G401 (cell line): ENCODE measurements at places on chromosomes 5 and 9. TPM values are rescaled to one million over a fixed set of nuclear protein-coding genes. Genes with fewer than 3 reads are reported as not detected.

DNA sequence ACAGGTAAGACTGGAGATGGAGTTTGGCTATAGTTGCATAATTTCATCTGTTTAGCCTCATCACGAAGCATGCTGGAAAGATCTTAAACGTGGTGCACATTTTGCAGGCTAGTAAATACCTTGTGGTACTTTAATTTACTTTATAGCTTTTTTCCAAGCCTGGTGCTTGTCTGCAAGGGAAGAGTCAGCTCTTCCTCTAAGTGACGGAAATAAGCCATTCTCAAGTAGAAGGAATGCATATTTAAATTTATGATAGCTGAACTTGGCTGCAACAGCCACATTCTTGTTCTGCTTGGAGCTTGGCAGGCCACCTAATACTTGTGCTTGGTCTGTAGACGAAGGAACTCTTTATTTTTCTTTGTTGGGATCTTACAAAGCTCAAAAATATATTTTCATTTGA, 188.0 kb upstream of the PIK3R1 start:
- DNase-seq, result no peak

GRCh38 chr5:32790411-32790951, 79.4 kb downstream of the NPR3 start:
- DNase-seq, result no peak

GRCh38 chr5:25393256-25393655, 748.5 kb upstream of the CDH10 start:
- peak; percentile 64 for DNase-seq

GRCh38 chr5:92641031-92641962, 939.7 kb downstream of the NR2F1-AS1 start:
- DNase-seq, result peak; percentile 67

DNA sequence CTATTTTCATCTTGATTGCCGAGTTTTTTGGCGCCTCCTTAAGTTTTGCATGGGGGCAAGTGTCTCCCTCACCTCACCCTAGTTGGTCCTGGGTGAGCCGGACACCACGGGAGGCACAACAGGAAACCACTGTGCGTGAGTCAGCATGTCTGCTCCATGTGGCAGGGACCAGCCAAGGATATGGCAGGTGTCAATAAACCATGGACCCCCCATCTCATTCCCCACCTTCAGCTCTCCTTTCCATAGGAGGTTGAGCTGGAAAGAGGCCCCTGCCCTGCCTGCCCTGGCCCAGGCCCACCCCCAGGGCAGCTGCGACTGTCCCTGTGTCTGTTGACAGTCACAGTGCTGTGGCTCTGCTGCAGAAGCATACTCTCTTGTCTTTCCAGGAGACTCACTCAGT, 3.1 kb downstream of the SPACA9 start:
- no peak for DNase-seq

DNA sequence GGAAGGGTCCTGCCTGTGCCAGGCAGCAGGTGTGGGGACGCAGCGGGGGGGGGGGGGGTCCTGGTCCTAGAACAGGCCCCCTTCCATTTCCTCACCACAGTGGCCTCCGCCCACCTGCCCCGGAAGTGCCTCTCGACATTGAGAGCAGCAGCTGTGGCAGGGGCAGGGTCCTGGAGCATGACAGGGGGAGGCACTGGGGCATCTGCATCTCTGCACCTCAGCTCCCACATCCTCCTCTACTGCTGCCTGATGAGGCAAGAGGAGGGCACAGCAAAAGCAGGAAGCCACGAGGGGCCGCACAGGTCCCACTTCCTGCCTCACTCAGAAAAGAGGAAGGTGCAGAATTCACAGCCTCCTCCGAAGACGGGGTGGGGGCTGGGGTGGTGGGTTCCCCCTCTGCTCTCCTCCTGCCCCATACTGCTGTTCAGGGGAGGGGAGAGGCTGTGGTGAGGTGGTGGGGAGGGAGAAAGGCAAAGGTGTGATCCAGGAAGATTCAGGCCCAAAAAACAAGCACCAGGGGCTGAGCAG, 14.8 kb downstream of the AKNA start:
- no peak for DNase-seq

DNA sequence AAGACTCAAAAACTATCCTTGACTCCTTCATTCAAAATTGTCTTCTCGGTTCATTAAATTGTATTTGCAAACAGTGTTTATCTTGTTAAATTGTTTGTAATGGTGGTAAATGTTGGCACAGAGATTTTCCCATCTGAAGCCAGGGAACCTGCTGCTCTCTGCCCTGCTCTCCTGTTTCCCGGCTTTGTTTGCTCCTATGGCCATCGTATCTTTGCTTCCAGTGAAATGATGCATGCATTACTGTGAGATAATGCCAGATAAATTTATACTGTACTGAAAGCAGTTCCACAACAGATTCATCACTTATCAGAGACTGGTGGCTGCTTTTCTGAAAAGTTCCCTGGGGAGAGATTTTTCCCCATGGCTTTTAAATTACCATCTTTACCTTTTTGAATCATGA, 81.4 kb downstream of the CD180 start:
- DNase-seq, result peak; percentile 8

- DNase-seq, result no peak
These were observed 37.0 kb downstream of the TYRP1 start for GRCh38 chr9:12730198-12730597.

DNA sequence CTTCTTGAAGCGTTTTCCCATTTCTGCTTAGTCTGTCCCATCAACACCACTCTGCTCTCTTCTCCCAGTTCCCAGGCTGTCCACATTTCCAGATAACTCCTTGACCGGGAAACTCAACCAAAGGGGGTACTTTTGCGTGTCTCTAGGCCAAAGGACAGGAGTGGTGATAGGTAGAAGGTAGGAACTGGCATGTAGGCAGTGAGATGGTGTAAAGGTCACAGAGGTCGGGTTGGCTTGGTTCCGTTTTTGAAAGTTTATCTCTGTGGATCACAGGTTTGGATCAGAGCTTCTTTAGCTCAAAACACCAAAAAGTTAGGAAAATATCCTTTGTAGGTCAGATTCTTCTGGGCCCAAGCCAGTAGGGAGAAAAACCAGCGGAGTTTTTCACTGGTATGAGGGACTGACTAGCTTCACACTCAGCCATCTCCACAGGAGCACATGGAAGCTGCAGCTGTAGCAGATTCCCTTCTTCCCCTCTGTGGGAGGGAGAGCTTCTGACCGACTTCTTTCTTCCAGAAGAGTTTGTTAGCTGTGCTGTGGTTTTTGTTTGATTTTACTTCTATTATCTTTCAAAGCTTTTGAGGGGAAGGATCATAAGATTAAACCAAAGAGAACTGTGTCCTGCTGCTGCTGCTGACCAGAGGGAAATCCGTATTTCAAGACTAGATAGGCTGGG, 98.4 kb upstream of the DMRT1 start:
- no peak for DNase-seq

GRCh38 chr5:125075567-125075966, 329.1 kb upstream of the ZNF608 start:
- DNase-seq, result no peak

- DNase-seq, result no peak
These were observed 83.7 kb downstream of the TRPM6 start for GRCh38 chr9:74804018-74804385.

GRCh38 chr5:74244406-74244805, 396.1 kb downstream of the ENC1 start:
- DNase-seq, result no peak

DNA sequence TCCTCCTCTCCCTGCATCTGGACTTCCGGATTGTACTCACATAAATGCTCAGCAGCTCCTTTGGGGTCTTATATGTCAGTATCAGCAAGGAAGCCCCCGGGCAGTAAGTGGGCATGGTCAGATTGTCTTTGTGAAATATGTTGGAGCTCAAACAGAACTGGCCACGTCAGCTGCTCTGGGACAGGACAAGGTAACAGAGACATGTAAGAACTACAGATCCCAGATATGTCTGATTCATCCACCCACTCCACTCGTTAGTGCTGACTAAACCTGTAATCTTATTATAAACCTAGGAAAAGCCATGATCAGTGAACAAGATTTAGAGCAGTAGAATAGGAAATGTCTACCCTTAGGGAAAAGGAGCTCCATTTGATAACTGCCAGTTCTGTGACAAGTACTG, 561.8 kb downstream of the CETN3 start:
- DNase-seq, result no peak

- DNase-seq, result no peak
These were observed 14.0 kb upstream of the GPR151 start for GRCh38 chr5:146529984-146530383.

- no peak for DNase-seq
These were observed 1062.5 kb downstream of the CDH9 start for GRCh38 chr5:25975885-25976284.

GRCh38 chr5:135238622-135239452, 160.2 kb downstream of the MACROH2A1 start:
- DNase-seq, result no peak

DNA sequence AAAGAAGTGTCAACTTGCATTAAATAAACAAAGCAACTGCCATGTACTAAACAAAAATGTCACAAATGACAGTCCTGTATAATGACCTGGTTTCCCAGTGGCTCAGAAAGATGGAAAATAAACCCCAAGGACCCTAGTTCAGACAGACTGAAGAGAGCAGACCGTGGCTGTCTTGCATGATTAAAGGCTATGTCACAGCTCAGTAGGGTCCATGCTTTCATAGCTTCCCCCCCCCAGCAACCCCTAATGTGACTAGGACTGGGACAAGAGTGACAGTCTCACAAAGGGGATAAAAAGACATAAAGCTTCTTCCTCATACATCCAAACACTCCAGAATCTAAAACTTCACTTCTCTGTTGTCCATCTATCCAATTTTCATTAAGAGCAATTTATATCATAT, 113.6 kb downstream of the NR6A1 start:
- DNase-seq, result peak; percentile 24

GRCh38 chr5:151141535-151141934, 16.0 kb downstream of the ANXA6 start:
- DNase-seq, result no peak

PDLIM7 gene
- 297 and 299 TPM in 2 replicates for total RNA-seq

SLIT3 gene
- 0.03 TPM in 1 of 2 replicates, not detected in the other for total RNA-seq

ZNF462 gene
- total RNA-seq, result 0.06 and 0.20 TPM in 2 replicates

EGFL7 gene
- 140 and 142 TPM in 2 replicates for total RNA-seq

PDZD2 gene
- 4.6 and 9.3 TPM in 2 replicates for total RNA-seq

SPATA31E1 gene
- not detected in 2 replicates for total RNA-seq

GPX3 gene
- total RNA-seq, result 8.4 and 15.5 TPM in 2 replicates

SLC6A19 gene
- total RNA-seq, result 0.37 and 1.0 TPM in 2 replicates

ARL14EPL gene
- total RNA-seq, result not detected in 2 replicates

LRRC19 gene
- not detected in 2 replicates for total RNA-seq
